Stimulated activated CD8-positive, alpha-beta memory T cell treated with anti-CD3 and anti-CD28 coated beads, Interleukin-15, amount 100 ng/mL, for 1 hour (primary cell): ENCODE measurements at places on chromosomes 12 and 14.

GRCh38 chr12:102496591-102496990 is 16.2 kb upstream of the IGF1 start:
- no peak for DNase-seq

GRCh38 chr12:64696080-64696741 is 63.0 kb downstream of the GNS start:
- no peak for DNase-seq

- DNase-seq = no peak
Measured at GRCh38 chr12:28088566-28089272, 101.5 kb upstream of the CCDC91 start.

DNA sequence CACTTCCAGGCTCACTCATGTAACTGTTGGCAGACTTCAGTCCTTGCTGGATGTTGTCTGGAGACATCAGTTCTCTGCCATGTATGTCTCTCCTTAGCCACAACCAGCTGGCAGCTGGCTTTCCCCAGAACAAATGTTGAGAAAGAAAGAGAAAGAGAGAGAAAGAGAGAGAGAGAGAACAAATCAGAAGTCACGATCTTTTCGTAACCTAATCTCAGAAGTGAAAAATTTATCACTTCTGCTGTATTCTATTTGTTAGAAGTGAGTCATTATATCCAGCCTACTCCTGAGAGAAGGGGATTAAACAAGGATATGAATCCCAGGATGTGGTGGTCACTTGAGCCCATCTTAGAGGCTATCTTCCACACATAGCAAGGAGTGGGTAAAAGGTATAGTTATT is 101.2 kb downstream of the BTG1 start:
- no peak for DNase-seq

DNA sequence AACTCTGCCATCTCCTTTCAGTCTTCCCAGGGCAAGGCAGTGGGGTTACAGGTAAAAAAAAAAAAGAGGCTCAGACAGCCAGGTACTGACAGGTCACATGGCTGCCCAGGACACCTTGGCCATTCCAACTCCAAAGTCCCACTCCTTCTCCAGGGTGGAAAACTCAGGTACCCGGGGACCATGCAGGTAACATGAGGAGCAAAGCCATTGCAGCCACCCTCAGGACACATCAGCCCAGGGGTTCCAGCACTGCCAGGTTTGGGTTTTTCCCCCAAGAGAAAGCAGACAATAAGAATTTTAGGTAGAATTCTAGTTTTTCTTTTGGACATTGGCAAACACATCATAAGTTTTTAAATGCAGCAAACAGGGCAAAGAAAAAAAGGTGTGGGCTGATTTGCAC is 15.3 kb downstream of the FAM222A start:
- DNase-seq = no peak

DNA sequence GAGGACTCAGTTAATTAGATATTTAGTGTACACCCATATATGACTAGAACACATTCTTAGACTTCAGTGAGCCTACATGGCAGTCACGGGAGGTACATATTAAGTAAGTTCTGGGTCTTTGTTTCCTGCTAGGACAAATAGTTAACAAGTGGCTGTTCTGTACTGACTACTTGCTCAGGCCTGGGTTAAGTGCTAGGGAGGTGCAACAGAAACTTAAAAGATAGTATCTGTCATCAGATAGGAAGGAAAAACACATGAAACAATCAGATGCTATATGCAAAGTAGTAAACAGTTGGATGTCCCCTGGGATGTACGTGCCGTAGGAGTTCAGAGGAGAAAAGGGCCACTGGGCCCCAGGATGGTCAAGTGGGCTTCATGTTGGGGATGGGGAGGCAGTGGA is 59.5 kb downstream of the SLC4A8 start:
- no peak for DNase-seq

DNA sequence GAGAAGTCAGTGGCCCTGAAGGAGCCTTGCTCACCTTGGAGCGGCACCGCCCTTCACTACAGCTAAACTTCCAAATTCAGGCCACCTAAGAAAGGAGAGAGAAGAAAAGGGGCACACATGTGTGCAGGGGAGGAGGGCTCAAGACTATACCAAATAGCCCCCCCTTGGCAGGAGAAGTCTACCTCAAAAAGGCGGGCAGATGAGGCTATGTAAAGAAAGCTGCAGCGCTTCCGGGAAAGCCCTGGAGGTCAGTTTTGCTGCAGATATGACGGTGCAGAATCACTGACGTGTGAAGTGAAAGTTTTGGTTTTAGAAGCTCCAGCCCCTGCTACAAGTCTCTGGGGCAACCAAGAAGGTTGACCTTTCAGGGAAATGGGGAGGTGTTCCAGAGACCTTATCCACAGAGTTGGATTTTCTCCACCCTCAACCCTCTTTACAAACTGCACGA is 48.2 kb upstream of the PNMA1 start:
- no peak for DNase-seq

DNA sequence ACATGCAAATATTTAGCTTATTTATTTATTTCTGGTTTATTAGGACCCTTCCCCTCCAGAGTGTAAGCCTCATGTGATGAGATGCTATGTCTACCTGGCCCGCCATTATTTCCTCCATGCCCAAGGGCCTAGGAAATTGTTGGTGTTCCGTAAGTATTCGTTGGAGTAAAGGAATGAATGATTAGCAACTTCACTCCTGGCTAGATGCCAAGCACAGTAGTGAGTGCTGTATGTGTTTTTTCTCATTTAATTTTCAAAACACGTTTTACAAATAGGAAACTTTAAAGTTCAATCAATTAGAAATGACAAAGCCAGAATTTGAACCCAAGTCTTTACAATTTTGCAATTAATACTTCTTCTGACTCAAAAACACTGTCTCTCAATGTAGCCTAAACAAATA is 253.8 kb downstream of the BCAT1 start:
- no peak for DNase-seq

DNA sequence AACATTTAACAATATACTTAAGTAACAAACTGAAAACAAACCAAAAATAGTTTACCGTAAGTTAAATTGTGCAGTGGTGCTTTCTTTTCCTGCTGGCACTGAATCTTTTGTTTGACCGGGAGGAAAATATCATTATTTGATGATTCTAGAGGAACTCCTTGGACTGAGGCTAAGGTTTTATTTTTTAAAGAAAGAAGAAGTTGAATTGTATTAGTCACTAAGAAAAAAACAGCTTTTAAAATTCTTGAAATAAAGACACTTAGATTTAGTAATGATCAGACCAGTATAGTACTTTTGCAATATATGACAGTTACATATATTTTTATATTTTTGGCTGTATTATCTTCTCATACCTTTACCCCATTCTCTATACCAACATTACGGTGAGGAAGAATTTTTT is 10.3 kb downstream of the MIS18BP1 start:
- no peak for DNase-seq

GRCh38 chr12:131913666-131914065 is 15.4 kb upstream of the PUS1 start:
- no peak for DNase-seq

GRCh38 chr14:36746872-36747271 is 85.2 kb downstream of the PAX9 start:
- no peak for DNase-seq

DNA sequence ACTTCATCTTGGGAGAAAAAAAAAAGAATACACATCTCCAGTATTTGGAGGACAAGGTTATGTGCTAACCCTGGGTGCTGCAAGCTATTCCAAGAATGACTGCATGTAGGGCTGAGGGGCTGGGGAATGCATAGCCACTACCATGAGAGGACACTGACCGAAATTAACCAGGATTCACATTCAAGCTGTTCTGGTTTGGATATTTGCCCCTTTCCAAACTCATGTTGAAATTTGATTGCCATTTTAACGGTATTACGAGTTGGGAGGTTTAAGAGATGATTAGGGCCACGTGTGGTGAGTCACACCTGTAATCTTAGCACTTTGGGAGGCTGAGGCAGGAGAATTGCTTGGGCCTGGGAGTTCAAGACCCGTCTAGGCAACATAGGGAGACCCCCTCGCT is 18.5 kb upstream of the MARK3 start:
- no peak for DNase-seq

GRCh38 chr12:8678661-8679111 is 16.1 kb upstream of the MFAP5 start:
- no peak for DNase-seq

DNA sequence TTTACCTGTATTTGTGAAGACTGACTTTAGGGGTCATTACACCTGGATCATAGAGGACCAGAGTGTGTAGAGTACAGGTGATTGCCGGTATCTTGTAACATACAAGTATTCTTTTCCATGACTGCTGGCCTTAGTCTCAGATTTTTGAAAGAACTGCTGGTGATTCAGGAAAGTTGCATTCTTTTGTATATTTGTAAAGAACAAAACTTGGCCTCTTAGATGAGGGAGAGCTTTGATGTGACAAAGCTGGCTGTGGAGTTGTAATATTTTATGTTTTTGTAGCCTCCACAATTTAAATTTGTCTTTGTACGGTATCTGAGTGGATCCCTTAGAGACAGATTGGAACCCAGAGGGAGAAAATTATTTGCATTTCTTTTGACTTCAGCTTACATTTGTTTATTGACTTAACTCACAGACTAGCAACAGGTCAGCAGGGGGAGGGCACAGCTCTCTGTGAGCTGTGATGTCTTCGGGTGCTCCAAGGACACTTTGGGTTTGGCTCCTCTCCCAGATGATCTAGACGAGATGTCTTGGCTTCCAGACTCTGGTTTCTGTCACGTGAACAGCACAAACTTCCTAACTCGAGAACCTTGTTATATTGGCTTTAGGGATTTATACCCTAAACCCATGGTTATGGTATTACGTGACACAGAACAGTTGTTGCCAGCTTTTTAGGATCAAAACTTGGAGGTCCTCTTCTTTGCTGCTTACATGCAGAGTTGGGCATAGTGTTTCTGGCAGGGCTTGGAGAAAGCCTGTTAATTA is 65.9 kb downstream of the DAAM1 start:
- DNase-seq = no peak

DNA sequence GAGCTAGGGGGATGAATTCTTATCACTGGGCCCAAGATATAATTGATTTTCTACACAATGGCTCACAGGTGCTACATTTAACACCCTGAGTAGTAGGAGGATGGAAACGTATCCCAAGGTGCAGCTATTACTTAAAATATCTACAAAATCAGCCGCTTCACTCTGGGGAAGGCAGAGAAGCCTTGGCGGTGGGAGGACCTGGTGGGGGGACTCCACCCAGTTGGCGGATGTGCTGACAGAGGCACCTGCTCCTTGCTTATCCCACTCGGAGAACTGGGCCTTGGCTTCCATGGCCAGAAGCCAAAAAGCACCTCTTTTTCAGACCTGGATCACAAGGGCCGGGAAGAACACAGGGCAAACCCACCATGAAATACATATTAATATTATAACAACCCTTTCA is 106.3 kb downstream of the OTX2 start:
- DNase-seq = no peak

DNA sequence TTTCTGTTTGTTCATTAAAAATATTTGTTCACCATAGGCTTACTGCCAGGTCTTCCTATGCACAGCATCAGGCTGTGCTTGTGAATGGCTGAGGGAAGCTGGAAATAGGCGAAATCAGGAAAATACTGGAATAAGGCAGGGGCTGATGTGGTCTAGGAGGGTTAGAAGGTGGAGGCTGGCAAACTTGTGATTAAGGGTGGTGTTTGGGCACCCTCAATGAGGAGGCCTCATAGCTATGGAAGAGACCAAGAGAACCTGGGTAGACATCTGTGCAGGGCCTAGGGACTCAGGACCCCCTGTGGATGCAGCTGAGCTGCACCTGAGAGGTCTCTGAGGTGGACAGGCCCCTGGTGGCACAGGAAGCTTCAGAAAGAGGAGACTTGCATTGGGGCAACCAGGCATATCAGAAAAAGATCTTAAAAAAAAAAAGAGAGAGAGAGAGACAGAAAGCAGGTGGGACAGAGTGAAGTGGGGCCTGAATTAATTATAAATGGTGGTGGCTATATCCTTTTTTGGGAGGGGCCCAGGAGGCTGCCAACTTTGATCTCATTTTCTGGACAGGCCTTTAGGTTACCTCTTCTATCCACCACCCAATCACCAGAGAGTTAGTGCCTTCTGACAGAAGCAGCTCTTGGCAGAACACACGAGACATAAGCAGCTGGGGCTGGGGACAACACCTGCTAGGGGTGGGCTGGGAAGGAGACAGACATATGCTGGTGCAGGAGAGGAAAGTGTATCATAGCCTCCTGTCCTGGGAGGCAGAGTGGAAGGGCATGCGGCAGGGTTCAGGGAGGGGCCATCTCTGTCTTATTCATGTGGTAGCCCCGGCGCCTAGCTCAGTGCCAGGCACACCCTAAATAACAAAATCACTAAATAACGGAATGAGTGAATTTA is 46.7 kb upstream of the ATP23 start:
- DNase-seq = no peak

DNA sequence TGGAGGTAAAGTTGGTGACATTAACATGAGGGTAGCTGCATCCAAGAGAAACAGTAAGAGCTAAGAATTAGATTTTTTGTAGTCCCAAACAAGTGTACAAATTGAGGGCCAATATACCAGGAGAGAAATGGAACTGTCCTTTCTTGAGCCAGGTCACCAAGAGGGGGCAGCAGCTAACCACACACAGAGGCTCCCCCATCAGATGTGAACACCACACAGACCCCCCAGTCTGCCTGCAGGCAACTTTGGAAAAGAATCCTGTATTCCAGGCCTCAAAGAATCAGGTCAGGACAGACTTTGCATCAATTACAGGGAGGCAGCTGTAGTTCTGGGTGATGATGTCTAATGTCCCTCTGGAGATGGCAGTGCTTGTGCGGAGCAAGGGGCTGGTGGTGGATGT is 77.9 kb downstream of the SPTB start:
- no peak for DNase-seq

GRCh38 chr12:3132636-3133404 is 55.6 kb downstream of the TSPAN9 start:
- DNase-seq = no peak

DNA sequence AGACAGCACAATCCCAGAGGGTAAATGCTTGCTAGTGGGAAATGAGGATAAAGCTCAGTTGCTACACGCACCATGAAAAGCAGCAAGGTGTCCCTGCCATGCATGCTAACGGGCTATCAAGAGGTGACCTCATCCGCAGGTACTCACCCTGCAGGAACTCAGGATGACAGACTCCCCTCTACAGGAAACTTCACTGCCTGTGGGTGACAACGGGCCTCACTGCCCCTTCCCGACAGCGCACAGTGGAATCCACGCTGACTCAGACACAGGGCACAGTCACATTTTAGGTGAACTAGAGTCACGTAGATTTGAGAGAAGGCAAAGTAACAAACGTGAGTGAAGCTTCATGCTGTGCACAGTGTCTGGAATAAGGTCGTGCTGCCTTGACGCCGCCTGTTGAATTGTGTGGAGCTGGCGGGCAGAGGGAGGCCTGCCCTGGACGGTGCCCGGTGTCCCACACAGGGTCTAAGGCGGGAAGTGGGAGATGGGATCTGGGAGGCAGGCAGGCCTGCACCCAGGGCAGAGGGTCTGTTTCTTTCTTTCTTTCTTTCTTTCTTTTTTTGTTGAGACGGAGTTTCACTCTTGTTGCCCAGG is 331.8 kb downstream of the TMEM132D start:
- no peak for DNase-seq
